ENCODE measurements at places on chromosomes 16 and 17.

DNA sequence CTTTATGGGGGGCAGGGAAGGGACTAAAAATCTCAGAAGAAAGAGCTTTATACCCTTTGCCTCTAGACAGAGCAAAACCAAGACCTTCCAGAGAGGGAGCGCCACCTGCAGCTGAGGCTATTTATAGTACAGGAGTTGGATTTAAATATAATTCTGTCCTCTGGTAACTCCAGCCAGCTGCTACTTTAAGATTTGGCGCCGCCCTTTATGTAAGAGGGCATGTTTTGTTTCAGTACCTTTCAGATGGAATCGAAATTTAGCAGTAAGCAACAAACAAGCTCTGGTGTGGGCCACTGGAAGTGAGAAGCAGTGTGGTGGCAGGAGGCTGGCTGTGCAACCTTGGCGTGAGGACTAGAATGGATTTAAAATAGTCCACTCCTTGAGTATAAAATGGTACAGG, 5.2 kb upstream of the GUCY2D start:
- DNase-seq: no peak

- no peak for DNase-seq
These were observed 1339.3 kb upstream of the GOT2 start for GRCh38 chr16:60073376-60073775.

DNA sequence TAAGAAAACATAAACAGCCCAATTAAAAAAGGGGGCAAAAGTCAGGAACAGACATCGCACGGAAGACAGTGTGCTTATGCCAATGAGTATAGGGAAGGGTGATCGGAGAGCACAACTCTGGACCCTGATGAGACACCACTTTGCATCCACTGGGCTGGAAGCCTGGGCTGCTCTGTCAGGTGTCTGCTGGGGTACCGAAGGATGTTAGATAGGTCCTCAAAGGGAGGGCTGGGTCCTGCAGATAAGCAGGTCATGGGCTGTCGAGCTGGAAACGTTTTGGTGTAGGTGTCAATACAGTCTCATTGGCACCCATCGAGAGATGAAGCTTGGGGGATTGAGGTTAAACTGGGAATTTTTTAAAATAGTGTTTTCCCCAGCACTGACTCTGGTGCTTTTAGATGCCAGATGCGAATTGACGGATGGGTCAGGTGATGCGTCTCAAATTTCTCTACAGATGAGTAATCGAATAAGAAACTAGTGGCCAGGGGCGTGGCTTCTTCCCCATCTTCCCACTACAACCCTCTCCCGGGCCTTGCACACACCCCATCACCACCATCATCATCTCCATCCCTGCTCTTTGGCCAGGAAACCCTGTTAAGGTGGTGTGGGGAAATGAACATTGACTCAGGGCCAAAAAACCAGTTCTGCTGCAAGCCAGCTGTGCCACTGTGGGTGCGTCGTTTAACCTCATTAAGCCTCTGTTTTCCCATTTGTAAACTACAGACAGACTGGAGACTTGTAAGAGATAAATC, 47.8 kb upstream of the IRF8 start:
- no peak for DNase-seq

DNA sequence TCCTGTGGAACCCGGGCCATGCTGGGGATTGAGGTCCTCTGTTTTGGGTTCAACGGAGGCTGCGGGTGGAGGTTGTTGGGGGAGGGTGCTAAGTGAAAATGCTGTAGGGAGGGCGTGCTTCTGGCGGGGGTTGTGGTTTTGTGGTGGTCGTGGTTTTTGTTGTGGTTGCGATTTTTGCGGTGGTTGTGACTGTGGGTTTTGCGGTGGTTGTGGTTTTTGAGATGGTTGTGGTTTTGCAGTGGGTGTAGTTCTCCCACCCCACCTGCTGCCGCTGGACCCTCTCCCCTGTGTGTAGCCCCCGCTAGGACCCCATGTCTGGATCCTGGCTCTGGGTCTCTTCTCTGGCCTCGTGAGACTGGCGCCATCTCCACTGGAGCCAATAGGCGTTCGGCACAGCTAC, 4.9 kb upstream of the SSTR5 start:
- no peak for DNase-seq

- peak; percentile 23 for DNase-seq
These were observed 9.4 kb downstream of the THRA start for GRCh38 chr17:40072040-40072734.

GRCh38 chr17:8922451-8922850, 43.1 kb downstream of the PIK3R5 start:
- no peak for DNase-seq

DNA sequence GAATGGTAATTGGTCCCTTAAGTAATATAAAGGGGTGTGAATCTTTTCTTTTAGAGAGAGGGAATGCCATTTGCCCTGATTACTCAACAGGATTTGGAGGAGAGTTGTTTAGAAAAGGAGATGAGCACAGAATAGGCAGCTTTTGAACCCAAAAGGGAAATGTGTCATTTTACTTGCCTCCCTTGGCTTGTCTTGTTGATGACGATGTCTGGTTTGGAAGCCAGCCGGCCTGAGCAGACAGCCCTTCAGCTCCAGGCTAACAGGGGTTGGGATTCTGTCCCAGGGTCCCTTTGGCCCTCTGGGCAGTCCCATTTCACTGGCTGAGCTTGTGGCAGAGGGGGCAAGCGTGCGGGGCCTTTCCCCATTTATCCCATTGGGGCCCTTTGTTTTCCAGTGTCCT, 22.3 kb upstream of the PRKAR1A start:
- no peak for DNase-seq

GRCh38 chr17:1228781-1229348, 41.4 kb upstream of the BHLHA9 start:
- no peak for DNase-seq

Data from cerebellar nuclear complex (tissue), 1 donor.